Activated CD4-positive, alpha-beta T cell treated with anti-CD3 and anti-CD28 coated beads, Interleukin-2, amount 50 U/mL, for 48 hours (primary cell): ENCODE measurements at places on chromosomes 1 and 21.

- no peak for DNase-seq
Measured at GRCh38 chr1:14543191-14543840, 55.2 kb upstream of the KAZN start.

GRCh38 chr1:201707027-201707426 lies 121.9 kb upstream of the IPO9 start:
- DNase-seq, result no peak

DNA sequence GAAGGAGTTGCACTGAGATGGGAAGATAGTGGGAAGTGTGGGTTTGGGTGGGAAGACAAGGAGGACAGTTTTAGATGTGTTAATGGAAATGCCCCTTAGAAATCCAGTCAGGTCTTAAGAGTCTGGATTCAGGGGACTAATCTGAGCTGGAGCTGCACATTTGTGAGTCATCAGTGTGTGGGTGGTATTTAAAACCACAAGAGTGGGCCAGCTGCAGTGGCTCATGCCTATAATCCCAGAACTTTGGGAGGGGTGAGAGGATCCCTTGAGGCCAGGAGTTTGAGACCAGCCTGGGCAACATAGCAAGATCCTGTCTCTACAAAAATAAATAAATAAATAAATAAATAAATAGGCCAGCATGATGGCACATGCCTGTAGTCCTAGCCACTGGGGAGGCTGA lies 40.9 kb upstream of the SLC6A9 start:
- no peak for DNase-seq

DNA sequence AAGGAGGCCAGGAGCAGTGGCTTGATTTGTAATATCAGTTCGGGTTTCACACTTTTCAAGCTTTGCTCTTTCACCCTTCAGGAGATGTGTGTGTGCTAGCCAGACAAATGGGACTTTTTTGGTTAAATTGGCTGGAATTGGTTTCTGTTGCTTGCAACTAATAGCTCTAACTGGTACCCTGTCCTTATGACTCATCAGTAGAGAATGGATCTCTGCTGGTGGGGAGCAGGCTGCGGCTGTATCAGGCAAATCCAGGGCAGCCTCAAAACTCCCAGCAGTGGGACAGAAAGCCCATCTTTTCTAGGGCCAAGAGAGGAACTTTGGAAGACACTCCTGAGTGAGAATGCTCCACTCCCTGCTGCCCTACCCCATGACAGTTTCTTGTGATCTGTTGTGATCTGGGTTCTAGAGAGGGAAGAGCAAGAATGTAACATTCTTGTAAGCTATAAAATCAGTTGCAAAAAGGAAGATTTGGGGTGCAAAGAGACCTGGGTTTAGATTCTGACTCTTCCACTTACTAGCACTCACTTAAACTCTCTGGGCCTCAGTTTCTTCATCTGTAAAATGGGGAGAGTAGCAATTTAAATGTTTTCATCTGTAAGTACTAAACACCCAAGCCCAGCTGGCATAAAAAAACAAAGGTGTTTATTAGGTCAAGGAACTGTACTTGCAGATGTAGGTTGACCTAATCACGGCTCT lies 257.0 kb upstream of the TMEM51 start:
- DNase-seq, result no peak

- DNase-seq, result no peak
Measured at GRCh38 chr1:77536813-77537212, 145.6 kb downstream of the ZZZ3 start.

- DNase-seq, result no peak
Measured at GRCh38 chr1:181148636-181149035, 60.1 kb downstream of the IER5 start.

DNA sequence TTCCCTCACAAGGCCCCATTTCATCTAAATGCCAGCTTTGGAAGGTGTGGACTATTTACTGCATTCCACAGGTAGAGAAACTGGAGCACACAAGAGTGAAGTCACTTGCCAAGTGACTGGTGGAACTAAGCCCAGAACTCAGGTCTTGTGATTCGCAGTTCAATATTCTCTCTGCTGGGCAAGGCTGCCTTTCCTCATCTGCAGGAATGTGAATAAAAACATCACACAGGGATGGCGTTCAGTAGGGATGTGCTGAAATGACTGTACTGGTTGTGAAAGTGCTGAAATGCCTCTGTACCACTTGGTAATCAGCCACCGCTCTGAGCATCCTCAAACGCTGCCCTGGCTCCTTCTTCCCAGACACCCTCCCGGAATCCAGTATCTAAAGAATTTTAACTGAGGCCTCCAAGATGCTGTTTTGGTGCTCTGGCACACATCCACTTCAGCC lies 145.6 kb downstream of the HIVEP3 start:
- no peak for DNase-seq

GRCh38 chr1:179178950-179179349 lies 50.5 kb downstream of the ABL2 start:
- no peak for DNase-seq

DNA sequence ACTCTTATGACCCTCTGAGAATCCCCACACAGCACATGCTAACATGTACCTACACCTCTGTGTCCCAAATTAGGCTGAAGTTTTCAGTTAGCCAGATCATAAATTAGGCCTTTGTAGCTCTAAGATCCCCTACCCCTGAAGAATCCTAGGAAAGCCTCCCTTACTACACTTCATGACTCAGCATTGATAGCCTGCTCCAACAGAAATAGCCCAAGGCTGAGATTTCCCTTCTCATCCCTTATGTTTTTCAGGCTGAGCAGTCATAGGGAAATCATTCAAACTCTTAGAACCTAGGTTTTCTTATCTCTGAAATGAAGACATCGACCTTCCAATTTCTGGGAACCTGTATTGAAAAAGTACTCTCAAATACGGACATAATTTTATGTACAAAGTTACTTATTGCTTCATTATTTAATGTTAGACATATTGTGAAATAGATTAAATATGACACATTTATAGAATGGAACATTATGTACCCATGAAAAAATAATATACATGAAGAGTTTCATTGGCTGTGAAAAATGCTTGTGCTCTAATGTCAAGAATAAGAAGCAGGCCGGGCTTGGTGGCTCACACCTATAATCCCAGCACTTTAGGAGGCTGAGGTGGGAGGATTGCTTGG lies 122.4 kb upstream of the UBE2U start:
- DNase-seq, result no peak
